Fibroblast of skin of scalp (primary cell): ENCODE measurements at places on chromosomes 12 and 14.

DNA sequence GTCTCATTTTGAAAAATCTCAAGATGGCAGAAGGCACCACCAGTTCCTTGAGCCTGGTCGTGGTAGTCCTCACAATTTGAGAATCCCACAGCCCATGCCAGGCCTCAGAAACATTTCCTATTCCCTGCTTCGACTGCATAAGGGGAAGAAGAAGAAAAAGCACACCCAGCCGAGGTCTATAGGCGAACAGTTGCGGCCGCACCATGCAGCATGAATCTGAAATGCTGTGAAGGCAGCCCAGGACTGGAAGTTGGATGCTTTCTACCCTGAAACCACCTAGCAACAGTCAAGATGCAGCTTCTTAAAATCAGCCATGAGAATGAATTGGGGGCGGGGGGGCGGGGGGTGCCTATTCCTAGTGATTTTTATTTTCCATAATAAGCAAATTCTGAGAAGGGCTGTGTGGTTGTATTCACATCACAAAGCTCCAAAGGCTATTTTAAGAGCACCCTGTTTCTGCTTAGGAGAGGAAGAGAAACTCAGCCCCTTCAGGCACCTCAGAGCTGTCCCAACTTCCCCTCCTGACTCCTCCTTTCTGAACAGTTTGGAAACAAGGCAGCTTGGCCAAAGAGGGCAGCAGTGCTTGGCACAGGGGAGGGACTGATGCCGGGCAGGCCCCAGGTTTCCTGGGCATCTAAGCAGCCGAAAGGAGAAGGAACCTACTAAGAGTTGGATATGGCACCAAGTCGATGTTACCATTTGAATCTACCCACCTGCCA lies 172.5 kb upstream of the FOXN3 start:
- DNase-seq, result no peak

- no peak for DNase-seq
These were observed 32.2 kb downstream of the DIP2B start for GRCh38 chr12:50536831-50537537.

GRCh38 chr12:68611806-68612160 lies 1.1 kb downstream of the RAP1B start:
- DNase-seq, result no peak

DNA sequence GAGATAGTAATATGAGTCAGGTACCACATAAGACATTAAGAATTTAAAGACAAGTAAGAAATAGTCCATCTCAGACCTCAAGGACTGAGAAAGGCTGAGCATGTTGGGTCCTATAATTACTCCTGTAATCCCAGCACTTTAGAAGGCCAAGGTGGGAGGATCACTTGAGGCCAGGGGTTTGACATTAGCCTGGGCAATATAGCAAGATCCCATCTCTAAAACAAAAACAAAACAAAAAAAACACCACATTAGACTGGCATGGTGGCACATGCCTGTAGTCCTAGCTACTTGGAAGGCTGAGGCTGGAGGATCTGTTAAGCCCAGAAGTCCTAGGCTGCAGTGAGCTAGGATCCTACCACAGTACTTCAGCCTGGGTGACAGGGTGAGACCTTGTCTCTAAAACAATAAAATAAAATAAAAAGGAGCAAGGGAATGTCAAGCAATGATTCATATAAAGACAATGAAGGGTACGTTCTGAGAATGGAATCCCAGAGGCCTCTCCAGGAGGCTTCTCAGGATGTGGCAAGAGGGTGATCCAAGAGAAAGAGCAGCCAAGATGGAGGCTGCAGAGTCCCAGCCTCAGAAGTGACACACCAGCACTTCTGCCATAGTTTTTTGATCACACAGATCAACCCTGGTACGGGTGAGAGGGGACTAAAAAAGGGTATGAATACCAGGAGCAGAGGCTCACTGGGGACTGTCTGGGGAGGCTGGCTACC lies 206.4 kb downstream of the CRADD start:
- DNase-seq, result peak; percentile 90

DNA sequence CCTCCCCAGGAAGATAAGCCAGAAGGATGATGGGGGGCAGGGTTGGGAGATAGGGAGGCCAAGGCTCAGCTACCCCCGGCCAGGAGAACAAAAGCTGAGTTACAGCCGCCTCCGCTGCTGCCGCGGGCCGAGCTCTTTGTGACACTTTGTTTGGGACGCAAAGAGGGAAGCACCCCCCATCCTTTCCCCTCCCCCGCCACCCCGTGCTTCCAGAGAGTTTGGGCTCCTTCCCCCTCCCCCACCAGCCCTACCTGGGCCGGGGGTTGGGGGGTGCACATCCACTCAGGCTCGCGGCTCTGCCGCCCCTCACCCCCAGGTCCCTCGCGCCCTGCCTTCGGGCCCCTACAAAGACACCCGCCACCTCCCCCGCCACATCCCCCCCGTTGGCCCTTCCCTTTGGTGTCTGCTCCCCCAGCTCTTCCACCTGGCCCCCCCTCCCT lies 799 bp downstream of the ZNF219 start:
- no peak for DNase-seq

- no peak for DNase-seq
These were observed 124.9 kb downstream of the ATP23 start for GRCh38 chr12:58066296-58066695.

GRCh38 chr12:18861287-18861858 lies 123.5 kb downstream of the CAPZA3 start:
- peak; percentile 40 for DNase-seq

- no peak for DNase-seq
These were observed 81.8 kb upstream of the CCDC198 start for GRCh38 chr14:57575482-57575881.

GRCh38 chr12:50626026-50626425 lies 121.2 kb downstream of the DIP2B start:
- DNase-seq, result peak; percentile 15

DNA sequence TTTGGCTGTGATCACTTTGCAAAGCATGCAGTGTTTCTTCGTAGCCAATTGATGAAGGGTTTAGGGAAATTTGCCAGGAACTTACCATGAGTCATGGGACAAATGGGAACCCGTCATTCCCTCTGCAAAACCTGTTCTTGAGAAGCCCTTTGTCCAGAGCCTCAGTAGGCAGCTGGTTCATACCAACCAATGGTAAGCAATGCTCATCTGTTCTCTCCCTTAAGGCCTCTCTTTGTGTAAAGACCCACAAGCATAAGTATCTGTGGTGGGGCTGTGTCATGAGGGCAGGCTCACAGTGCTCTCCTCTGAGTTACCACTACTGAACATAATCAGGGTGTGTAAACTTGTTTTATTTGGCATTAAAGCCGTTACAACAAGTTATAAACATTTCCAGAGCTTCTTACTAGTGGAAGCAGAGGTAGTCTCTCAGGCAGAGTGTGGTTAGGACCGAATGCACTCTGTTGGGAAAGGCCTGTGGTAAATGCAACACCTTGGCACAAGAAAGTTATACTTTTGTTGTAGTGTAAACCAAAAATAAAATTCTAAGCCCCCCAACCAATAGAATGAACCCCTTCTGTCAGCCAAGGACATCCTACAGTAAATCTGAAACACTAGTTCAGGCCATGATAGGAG lies 119.8 kb downstream of the SINHCAF start:
- DNase-seq, result peak; percentile 71

DNA sequence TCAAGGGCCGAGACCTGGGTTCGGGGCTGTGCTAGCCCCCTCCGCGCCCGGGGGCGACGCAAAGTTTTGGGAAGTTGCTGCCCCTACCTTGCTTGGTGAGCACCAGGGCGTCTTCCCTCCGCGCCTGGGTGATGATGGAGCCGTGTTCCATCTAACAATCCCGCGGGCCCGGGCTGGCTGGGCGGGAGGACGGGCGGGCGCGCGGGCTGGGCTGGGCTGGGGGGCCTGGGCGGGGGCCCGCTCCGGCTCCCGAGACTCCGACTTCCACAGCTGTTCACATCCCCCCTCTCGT lies 298 bp downstream of the CTDSP2 start:
- no peak for DNase-seq

DNA sequence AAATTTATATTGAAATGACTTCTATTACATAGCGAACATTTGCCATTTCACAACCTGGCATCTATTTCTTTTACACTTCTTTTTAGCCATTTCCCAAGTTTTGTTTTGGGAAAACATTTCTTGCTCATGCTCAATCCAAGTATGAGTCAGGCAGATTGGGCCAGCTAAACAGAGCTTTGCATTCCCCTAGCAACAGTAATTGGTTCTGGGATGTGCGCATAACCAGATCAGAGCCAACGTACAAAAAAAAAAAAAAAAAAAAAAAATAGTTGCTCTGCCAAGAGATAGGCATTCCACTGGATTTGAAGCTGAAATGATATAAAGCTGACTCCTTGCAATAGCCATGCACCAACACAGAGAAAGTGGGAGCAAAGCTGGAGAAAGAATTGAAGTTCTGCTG lies 37.5 kb downstream of the PLCZ1 start:
- DNase-seq, result peak; percentile 64

DNA sequence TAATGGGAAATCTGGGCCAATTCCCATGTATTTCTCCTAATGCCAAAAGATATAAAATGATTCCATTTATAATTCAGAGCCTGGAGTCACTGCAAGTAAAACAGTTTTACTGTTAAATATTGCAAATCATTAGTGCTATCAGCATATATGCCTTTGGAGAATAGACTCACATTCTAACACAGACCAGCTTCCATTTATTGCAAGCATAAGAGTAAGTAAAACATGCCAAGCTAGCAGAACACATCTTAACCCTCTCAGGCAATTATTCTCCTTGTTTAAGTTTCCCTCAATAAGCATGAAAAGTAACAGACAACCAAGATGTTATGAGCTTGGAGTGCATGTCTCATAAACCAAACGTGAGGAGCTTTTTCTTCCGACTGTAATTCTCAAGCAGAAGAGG lies 173.9 kb upstream of the GRIP1 start:
- no peak for DNase-seq

DNA sequence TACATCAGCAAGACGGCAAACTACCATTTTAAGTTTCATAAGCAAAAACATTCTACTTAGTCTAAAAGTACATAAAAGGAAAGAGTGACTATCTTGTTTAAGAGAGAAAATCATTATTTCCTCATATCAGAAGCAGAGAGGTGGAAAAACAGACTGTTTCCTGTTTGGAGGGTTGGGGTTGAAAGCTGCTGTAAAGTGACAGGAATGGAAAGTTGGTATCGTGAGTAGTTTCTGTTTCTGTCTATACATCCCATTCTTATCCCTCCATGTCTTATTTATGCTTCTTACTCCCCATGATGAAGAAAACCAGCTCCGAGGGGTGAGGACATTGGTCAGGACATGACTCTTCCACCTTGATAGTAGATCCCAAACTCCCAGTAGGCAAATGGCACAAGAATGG lies 216.5 kb downstream of the EGLN3 start:
- DNase-seq, result no peak

GRCh38 chr12:2449586-2449985 lies 345.2 kb upstream of the FKBP4 start:
- no peak for DNase-seq

GRCh38 chr12:40672741-40673271 lies 19.4 kb upstream of the CNTN1 start:
- DNase-seq, result no peak

DNA sequence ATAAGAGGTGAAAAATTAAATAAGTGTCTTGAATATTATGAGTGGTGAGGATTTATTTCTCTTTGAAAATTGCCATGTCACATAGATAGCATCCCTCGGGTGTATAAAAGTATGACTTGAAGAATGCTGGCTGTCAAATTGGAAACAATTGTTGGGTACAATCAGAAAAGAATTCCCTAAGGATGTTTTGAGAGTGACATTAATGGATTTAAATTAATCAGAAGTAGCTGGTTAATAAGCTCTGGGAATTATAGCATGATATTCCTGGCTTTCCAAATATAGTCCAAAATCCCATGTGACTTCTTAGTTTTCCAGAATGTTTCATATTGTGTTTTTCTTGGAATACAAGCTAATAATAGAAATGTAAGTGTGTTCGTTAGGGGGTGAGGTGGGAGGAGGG lies 196.5 kb downstream of the ANO4 start:
- DNase-seq, result no peak

DNA sequence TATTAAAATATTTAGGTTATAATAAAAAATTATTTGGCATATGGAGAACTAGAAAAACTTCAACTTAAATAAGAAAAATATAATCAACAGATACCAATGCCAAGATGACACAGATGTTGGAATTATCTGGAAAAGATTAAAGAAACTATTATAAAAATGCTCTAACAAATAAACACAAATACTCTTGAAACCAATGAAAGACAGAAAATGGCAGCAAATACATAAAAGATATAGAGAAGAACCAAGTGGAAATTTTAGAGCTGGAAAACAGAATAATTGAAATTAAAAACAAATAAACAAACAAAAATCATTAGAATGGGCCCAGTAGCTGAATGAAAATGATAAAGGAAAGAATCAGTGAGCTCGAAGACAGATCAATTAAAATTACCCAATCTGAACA lies 5.1 kb upstream of the NELL2 start:
- no peak for DNase-seq

DNA sequence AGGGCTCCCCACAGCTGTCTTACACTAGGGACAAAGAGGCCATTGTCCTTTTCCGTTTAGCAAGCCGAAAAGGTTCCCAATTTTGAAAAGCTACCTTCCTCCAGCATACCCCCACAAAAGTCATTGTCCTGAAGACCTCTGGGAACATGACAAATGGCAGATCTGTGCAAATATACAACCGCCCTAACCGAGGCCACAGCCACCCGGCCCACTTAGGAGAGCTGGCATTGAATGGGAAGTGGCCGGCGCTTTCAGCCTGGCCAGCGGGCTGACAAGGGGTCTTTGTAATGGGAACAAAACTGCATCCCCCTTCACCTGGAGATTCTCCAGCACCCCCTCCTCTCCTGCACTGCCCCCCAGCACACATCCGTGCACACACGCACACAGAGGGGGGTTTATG lies 48.1 kb upstream of the VASH1 start:
- no peak for DNase-seq

- no peak for DNase-seq
These were observed 9.2 kb upstream of the ARG2 start for GRCh38 chr14:67610491-67610890.

GRCh38 chr12:53624956-53625355 lies 1.2 kb downstream of the ATF7 start:
- no peak for DNase-seq

DNA sequence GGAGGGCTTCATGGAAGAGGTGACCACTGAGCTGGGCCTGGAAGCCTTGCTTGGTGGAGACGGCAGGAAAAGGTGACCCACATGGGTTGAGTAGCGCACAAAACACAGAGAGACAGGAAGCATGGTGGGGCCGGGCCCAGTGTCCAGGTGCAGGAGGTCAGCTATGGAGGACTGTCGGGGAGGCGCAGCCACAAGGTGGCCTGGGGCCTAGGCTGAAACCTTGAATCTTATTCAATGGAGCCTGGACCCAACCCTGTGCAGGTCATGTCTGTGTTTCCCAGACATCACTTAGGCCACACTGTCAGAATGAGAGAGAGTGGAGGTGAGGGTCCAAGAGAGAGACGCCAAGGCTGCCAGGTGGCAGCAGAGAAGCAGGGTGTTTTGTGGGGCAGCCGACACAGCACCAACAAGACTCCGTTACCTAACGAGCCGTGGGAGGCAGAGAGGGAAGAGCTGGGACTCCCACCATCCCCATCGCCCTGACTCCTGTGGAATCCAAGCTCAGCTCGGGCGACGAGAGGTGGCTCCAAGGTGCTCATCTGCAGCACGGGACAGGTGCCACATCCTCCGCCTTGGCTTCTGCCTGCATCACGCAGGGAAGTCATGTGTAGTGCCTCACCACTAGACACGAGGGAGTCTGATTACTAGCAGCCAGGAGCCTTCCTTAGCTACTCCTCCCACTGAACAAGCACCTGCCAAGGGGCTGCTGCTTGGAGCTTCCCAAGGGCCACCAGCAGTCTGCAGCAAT lies 38.7 kb downstream of the DEGS2 start:
- DNase-seq, result no peak

GRCh38 chr12:56387152-56387736 lies 24.6 kb upstream of the APOF start:
- DNase-seq, result peak; percentile 85
